NCI-H187 treated with DMSO at 0.1 percent for 48 hours (cell line): ENCODE measurements at places on chromosomes 3 and 15.

GRCh38 chr15:70799667-70800450 lies 36.5 kb upstream of the UACA start:
- DNase-seq = no peak

GRCh38 chr15:80500021-80500420 lies 95.8 kb downstream of the ARNT2 start:
- no peak for DNase-seq

DNA sequence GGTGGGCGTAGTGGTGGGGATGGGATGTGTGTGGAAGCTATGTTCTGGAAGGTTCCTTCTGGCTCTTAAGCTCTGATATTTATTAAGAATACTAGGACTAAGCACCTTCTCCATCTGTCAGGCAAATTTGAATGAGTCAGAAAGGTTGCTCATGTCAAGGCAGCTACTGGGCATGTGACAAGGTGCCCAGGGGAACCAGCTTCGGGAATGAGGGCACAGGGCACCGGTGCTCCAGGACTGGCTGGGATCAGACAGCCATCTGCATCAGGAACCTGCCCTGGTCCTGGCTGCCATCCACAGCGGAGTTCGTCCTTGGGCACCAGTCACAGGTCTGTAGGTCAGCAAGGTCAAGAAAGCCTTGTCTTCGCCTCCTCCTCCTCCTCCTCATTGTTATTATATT lies 32.5 kb downstream of the CA12 start:
- DNase-seq = no peak

- DNase-seq = no peak
Measured at GRCh38 chr15:72962054-72962702, 90.1 kb upstream of the NEO1 start.

DNA sequence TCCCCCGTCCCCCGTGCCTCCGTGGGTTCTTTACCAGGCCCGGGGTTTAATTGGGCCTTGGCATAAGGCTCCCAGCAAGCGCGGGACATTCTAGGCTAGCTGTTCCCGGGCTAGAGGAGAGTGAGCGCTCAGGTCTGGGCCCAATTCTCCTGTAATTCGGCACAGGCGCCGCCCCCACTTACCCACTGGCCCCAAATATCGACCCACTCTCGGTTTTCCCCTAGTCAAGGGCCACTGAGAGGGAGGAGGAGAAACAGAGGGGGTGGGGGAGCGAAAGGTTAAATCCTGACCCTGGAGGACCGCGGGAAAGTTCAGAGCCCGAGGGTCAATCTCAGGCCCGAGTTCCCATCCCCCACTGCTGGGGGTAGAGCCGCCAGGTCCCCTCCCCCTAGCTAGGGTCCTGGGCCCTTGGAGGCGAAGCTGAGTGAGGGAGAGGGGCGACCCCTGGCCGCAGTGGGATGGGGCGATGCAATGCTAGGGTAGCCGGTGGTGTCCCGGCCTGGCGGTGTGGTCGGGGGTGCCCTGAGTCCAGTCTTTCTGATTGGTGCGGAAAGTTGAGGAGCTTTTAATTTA lies 8.5 kb upstream of the ONECUT1 start:
- DNase-seq = no peak

- DNase-seq = no peak
Measured at GRCh38 chr3:129318921-129319320, 40.3 kb downstream of the HMCES start.
